ENCODE measurements at places on chromosomes 11 and 22. TPM values are rescaled to one million over a fixed set of nuclear protein-coding genes. Genes with fewer than 3 reads are reported as not detected.
A peak's percentile ranks its signal among the peaks of the same experiment; 100 is the strongest.

DNA sequence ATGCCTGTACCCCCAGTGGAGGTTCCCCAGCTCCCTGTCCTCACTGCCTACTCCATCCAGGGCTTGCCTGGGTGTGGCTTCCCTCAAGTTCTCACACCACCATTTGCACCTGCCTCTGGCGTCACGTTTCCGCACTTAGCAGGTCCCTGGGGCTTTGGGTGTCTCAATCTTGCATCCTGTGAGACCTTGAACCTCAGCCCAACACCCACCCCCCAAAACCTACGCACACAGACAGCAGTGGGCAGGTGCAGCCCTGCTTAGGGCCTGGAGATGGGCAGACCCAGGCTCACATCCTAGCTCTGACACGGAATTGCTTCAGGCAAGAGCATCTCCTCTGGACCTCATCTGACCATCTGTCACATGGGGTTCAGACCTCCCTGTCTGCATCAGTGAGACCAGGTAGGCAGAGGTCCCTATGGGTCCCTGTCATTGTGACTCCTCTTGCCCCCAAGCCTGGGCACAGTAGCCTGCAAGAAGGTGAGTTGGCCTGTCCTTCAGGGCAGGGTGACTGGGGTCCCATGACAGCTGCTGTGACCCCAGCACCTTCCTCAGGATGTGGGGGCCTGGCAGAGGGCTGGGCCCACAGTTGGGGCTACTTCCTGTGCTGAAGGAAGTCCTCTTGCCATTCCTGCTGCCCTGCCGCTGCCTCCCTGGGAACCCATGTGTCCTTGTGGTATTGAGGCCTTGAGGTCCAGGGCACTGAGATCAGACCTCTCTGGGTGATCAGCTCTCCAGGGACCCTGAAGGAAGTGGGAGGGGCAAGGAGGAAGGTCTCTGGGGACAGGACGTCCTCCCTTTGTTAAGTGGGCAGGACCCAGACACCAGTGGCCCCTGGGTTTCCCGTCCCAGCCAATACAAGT lies 2.0 kb downstream of the SIPA1 start:
- DNase-seq = no peak

GRCh38 chr11:62142921-62143320 lies 19.1 kb downstream of the INCENP start:
- DNase-seq = peak; percentile 84

DNA sequence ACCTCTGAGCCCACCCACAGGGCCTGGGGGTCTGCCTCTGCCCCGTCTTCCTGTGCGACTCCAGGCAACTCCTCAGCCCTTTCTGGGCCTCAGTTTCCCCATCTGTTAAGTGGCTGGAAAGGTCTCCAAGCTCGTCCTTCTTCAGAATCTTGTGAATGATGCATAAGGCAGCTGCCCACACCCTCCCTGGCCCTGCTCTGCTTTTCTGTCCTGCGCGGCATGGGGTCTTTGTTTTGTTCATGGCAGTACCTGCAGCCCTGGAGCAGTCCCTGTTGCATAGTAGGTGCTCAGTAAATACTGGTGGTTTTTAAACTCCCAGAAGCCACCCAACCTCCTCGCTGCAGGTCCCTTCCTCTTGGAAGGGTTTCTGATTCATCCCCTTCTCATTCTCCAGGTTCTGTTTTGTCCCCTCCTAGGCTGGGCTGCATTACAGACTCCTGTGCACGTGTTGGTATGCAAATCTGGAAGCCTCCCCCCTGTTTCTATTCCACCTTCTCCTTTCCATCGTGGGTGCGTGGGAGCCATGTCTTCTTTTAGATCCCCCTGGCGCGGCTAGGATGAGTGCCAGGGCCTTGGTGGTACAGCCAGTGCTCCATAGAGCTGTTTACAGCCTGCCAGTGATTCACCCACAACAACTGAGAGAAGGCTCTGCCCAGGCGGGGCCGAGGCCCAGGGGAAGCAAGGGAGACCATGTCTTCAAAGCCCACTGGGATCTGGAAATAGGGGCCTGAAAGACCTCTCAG lies 19.3 kb upstream of the SYT7 start:
- DNase-seq = no peak

DNA sequence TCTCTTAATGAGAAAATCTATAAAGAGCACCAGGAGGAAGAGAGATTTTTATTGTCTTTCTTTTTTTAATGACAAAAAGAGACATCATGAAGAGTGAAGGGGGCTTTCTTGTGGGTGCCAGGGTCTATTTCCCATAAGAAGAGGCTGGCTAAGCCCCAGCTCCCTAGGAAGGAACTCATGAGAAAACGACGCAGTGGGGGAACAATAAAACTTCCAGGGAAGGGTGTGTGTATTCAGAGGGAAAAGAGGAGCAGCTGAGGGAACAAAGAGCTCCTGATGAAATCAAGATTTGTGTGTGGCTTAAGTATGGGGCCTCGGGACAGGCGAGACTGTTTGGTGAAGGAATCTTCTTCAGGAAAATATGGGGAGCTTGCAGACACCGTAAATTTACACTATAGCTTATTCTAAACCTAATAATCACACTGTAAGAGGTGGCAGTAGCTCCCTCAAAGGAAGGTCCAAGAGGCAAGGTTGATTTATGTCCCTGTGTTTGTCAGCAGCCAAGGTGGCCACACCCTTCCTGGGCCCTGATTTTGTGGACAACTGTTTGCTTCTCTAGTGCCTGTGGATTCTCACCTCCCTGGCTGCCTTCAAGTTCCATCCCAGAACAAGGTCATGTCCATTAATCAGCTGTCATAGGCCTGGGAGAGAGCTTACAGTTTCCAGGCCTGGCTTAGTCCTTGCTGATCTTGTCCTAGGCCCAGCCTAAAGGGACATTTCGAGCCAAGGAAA lies 615.7 kb downstream of the INSC start:
- DNase-seq = no peak

GRCh38 chr11:15737320-15737719 lies 619.0 kb downstream of the SOX6 start:
- no peak for DNase-seq

DNA sequence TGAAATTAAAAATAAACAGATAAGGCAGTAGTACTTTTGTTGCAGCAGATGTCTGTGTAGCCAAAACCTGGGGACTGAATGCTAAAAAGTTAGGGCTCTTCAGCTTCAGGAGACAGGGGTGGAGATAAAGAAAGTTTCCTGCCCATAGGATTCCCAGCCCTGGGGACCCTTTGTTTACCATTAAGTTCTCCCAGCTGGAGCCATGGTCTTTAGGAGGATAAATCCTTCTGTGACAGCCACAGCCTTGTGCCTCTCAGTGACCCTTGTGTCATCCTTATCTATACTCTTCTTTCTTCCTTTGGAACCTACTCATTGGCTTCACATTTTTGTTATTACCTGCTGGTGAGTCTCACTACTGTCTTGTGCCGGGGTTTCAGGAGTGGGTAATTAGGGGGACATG lies at the start of gene OR51M1:
OR51M1 (plus strand) TSS at position 237 of the 400 bp plus-strand sequence. CDS start 5,587 bp downstream, outside the sequence.
- no peak for DNase-seq

DNA sequence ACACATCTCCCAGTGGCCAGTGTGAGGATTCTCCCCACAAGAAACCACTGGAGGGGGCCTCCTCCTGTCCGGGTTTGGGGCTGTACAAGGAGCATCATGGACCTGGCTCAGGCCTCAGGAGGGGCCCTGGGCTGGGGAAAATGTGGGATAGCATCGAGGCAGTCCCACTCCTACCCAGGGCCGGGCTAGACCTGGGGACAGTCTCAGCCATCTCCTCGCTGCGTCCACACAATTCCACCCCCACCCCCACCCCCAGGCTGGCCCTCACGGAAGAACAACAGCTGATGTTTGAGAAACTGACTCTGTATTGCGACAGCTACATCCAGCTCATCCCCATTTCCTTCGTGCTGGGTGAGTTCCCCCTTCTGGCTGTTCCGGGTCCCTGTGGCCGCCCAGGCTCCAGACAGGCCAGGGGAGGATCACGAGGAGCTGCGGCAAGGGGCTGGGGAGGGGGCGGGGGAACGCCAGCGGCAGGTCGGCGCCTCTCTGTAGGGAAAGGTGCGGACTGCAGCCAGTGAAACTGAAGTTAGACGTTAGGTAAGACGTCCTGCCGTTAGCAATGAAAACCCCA lies 4.8 kb downstream of the BEST1 start:
- DNase-seq = peak; percentile 92

DNA sequence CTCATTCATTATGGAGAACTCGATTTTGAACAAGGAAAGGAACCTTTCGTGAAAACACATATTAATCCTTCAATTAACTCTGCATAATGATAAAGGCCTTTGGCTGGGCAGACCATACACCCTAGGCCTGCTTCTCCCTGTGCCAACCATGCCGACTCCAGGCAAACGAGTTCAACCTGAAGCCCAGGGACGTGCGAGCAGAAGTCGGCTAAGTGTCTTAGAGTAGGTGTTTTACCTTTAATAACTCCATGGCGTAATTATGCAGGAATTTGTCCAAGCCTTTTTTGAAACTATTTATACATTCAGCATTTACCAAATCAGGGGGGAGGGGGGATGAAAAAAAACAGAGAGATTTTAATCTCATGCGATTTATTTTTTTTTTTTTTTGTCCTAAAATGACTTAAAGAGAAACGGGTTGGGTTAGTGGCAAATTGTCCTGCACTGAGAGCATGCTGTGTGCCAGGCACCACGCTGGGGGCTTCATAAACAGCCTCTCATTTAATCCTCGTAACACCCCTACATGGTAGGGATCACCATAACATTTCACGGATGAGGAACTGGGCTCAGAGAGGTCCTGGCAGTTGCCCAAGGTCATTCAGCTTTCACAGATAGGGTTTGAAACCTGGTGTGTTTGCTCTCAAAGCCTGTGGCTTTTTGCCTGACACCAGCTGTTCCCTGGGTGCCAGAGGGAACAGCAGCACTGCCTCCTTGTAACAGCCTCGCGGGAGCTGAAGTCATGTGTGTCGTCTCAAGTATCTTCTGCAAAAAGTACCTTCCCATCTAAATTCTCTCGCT lies 423.9 kb downstream of the MN1 start:
- DNase-seq = no peak

- no peak for DNase-seq
These were observed 9.8 kb upstream of the HBE1 start for GRCh38 chr11:5279471-5280090.

DNA sequence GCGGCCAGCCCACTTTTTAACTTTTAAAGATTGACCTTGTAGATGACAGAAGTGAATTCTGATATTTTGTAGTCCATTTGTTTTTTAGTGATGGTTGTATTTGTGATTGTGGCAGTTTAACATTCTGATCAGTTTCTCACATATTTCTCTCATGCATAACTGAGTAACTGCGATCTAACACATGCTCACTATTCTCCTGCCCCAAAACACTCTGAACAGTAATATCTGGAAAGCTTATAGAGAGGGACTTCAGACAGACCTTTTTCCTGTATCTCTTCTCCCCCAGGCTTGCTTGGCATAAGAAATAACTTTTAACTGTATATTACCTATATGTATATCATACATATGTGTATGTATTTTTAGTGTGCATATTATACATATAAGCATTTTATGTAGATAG lies 37.3 kb upstream of the MYO18B start:
- no peak for DNase-seq

DNA sequence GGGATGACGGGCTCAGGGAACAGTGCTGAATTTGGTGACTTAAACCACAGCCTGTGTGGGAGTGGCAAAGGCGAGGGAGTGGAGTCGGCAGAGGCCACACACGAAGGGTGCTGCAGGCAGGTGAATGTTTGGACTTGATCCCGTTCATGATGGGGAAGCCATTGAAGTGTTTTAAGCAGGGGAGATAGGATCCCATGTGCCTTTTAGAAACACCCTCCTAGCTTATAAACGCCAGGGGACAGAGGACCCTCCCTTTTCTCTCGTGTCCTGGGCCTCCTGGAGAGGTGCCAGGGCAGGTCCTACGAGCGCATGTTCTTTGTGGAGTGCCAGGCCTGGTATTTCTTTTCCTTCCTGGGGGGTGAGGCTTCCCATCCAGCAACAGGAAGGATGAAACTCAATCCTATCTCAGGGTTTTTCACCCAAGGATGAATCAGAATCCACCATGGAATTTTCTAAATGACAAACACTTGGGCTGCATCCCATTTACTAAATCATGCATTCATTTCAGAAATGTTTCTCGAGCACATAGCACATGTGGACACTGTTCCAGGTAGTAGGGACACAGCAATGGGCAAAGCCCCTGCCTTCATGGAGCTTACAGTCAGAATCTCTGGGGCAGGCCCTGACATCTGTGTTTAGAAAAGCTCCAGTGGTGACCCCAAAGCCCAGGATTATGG lies 59.6 kb downstream of the CHRDL2 start:
- DNase-seq = no peak

- DNase-seq = peak; percentile 94
These were observed 5.4 kb downstream of the MYO18B start for GRCh38 chr22:25747245-25747944.

DNA sequence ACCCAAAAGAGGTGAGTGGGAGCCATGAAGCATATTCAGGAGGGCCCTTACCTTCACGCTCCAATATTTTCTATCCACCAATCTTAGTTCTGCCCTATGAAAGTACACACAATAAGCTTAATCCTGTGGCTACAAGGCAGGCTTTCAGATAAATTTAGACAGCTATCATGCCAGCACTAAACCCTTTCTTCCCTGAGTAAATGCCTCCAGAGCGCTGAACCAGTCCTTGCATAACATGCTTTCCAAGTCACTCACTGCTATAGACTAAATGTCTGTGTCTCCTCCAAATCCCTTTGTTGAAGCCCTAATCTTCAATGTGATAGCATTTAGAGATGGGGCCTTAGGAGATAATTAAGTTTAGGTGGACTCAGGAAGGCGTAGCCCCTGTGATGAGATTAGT lies 50.3 kb upstream of the FIBIN start:
- no peak for DNase-seq

GRCh38 chr11:96315476-96315875 lies 27.5 kb downstream of the MAML2 start:
- DNase-seq = no peak

DNA sequence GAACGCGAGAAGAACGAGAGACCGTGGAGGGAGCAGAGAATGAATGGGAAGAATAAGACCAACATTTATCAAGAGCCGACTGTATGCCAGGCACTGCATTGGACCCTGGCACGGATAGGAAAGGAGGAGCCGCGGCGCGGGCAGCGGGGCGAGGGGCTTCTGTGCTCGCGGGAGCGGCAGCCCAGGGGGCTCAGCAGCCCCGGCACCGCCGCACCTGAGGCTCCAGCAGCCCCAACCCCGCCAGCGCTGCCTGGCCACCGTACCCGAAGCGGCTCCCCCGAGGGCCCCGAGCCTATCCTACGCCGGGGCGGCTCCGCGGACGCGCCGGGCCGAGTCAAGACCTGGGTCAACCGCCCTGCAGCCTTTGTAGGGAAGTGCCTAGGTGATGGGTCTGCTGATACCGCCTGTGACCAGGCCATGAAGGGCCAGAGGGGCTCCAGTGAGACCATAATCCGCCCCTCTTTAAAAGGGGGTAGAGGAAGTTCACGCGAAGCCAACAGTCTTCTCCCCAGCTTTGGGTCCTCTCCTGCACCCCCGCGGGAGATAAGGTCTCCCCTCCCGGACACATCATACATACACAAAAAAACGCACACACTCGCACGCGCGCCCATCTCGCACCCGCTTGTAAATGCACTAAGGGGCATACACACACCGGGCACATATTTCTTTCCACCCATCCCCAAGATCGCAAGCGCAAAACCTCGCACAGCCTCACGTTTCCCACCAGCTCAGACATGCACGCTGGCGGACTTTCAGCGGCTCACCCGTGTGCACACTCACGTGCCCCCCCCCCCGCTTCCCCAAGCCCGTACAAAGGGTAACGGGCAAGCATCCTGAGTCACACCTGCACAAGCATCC lies 935 bp upstream of the RTN4RL2 start:
- no peak for DNase-seq

TNNI2 gene
- 1.3 TPM for total RNA-seq

KCTD14 gene
- total RNA-seq = 0.38 TPM

DEUP1 gene
- not detected for total RNA-seq

CENPM gene
- total RNA-seq = not detected

NLRP14 gene
- total RNA-seq = not detected

YPEL4 gene
- 0.33 TPM for total RNA-seq

PKNOX2 gene
- 8.3 TPM for total RNA-seq

PYGM gene
- total RNA-seq = 43.2 TPM

PRAME gene
- not detected for total RNA-seq

MMP12 gene
- not detected for total RNA-seq

APOA5 gene
- not detected for total RNA-seq

Measured in posterior vena cava (tissue), 2 donors.